Type B pancreatic cell (in vitro differentiated cells): ENCODE measurements at places on chromosomes 1 and 21.

DNA sequence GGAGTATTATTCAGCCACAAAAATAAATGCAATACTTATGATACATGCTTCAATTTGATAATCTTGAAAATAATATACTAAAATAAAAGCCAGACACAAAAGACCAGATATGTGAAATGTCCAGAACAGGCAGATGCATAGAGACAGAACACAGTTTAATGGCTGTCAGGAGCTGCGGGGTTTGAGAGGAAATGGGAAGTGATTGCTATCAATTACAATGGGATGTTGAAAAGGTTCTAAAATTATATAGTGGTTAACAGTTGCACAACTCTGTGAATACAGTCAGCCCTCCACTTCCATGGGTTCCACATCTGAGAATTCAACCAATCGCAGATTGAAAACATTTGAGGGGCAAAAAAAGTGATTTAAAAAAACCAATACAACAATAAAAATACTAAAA, 54.0 kb downstream of the LTN1 start:
- DNase-seq: no peak

DNA sequence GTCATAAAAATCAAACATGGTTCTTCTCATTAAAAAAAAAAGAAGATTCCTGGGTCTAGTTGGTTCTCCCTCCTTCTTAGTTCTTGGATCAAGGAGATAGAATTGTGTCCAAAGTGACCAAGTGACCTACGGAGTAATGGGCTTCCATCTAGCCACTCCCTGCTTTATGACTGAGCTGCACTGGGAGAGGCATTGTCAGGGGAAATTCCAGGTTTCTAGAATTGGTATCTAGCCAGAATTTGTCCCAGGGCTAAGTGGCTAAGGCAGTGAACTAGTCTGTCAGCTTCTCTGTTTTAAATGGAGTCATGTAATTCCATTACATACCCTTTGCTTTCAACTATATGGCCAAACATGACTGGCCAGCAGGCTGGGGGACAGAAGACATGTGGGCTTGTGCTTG, 40.1 kb upstream of the ERG start:
- DNase-seq: no peak

GRCh38 chr1:81873946-81874345, 73.2 kb downstream of the ADGRL2 start:
- DNase-seq: no peak

GRCh38 chr1:84689514-84690396, 506 bp downstream of the SSX2IP start:
- DNase-seq: peak; percentile 81

GRCh38 chr1:160834945-160835565, 27.6 kb downstream of the CD244 start:
- DNase-seq: no peak

DNA sequence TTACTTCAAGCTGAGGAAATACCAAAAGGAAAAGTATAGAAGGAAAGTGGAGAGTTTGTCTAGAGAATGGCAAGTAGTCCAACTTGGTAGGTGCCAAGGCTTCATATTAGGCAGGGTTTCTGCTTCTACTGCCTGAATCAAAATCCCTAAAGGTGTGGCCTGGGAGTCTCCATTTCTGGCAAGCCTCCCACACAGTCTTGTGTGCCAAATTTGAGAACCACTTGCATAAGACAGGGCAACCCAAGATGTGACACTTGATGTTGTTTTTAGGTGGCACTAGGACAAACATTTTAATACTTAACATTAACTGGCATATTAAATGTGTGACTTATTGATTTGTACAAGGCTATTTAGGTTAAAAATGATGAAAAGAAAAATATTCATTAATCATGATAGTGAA, 60.1 kb downstream of the ATG4C start:
- DNase-seq: no peak
